Lower lobe of right lung (tissue), 2 donors: ENCODE measurements at places on chromosomes 3 and 15.
A peak's percentile ranks its signal among the peaks of the same experiment; 100 is the strongest.

GRCh38 chr3:128103136-128103676, 20.4 kb downstream of the RUVBL1 start:
- DNase-seq, result no peak

- DNase-seq, result no peak
These were observed 33.2 kb downstream of the SLC12A8 start for GRCh38 chr3:125179143-125179883.

DNA sequence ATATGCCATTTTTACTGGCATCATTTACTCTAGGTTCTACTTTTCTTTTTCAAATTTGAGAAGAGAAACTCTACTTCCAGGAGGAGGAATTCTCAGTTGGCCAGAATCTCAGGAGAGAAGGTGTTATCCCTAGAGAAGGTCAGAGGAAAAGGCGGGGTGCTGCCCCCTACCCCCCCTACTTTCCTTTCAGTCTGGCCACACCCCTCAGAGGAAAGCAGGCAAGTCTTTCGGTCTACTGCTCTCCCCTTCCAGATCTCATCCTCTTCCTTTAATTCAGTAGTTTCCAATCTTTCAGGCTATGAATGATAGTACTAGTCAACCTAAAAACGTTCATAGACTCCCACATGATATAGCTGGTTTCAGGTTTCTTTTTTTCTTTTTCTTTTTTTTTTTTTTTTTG, 366.5 kb upstream of the TBL1XR1 start:
- no peak for DNase-seq

DNA sequence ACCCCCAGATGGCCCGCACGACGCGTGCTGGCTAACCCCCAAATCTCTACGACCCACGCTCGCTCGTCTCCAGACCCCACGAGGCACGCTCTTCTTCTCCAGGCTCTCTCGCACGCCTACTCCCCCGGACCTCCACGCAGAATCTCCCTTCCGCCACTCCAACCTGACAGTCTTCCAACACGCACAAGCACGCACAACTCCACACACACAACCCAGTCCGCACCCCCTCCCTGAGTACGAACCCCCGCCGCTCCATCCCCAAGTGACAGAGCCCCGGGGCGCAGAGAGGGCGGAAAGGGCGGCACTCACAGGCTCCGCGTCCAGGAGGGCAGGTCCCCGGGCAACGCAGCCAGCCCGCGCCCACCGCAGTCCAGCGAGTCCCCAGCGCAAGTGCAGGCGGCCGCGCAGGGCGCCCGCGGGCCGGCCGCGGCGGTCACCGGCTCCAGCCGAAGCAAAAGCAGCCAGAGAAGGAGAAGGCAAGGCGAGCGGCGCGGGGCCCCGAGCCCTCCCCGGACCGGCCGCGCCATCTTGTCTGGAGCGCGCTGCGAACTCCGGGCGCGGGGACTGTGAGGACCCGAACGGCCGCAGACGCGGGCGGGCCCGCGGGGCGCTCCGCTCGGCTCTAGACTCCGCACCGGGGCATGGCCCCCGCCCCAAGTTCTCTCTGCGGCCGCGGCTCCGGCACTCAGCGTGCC, 794 bp downstream of the LRIG1 start:
- peak; percentile 63 for DNase-seq

- DNase-seq, result peak; percentile 52
These were observed 118.8 kb upstream of the ADPGK start for GRCh38 chr15:72902245-72902918.

DNA sequence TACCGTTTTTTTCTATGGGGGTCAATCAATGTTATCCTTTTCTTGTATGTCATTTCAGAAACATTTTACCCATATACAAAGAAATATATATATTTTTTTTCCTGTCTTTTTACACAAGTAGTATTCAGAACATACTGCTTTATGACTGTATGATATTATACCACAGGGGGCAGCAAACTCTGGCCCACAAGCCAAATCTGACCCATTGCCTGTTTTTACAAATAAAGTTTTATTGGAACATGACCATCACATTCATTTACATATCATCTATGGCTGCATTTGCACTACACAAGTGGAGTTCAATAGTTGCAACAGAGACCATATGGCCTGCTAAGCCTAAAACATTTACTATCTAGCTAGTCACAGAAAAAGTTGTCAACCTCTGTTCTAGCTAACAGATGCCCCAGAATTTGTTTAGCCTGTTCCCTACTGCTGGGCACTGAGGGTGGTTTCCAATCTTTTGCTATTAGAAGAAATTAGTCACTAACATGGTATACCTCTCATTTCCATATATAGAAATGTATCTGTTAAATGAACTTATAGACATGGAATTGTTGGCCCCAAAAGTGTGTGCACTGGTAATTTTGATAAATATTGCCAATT, 57.7 kb downstream of the BFSP2 start:
- no peak for DNase-seq

GRCh38 chr3:123005291-123005690, 22.3 kb downstream of the SEMA5B start:
- no peak for DNase-seq

- no peak for DNase-seq
These were observed 67.6 kb downstream of the SLC6A11 start for GRCh38 chr3:10883478-10884234.

DNA sequence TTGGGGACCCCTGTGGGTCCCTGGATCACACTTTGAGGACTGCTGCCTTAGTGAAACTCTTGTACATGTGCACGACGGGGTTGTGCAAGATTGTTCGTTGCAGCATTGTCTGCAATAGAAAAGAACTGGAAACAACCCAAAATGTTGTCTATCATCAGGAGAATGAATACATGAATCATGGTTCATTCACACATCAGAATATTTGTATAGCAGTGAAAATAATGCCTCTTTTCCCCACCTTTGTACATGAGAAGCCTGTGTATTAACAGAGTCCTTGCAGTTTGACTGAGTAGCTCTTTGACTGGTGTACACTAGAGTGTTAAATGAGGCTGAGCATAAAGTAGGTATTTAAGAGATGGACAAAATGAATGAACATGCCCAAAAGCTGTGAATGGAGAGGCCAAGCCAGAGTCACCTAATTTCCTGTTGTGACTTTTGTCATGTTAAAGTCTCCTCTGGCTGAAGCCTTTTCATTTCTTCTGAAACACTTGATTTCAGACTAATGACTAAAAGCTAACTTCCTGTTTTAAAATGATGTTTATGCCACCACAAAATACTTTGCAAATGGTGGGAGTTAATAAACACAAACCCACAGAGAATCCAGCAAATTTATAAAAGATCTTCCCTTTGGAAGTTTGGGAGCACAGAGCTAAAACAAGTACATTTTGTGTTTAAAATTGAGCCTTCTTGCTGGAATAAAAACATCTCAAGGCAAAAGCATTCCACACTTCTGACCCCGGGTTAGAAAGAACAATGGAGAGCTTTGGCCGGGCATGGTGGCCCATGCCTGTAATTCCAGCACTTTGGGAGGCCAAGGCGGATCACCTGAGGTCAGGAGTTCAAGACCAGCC, 20.6 kb upstream of the USP3 start:
- peak; percentile 58 for DNase-seq

- DNase-seq, result no peak
These were observed 787.7 kb downstream of the NAALADL2 start for GRCh38 chr3:175646865-175647264.

- no peak for DNase-seq
These were observed 7.9 kb downstream of the FOXL2 start for GRCh38 chr3:138938877-138939560.

GRCh38 chr15:74400313-74400860, 32.9 kb upstream of the CYP11A1 start:
- DNase-seq, result no peak

GRCh38 chr3:12935023-12935860, 93.9 kb upstream of the RPL32 start:
- no peak for DNase-seq
